Hematopoietic multipotent progenitor cell (in vitro differentiated cells): ENCODE measurements at places on chromosomes 16 and 17.
A peak's percentile ranks its signal among the peaks of the same experiment; 100 is the strongest.

DNA sequence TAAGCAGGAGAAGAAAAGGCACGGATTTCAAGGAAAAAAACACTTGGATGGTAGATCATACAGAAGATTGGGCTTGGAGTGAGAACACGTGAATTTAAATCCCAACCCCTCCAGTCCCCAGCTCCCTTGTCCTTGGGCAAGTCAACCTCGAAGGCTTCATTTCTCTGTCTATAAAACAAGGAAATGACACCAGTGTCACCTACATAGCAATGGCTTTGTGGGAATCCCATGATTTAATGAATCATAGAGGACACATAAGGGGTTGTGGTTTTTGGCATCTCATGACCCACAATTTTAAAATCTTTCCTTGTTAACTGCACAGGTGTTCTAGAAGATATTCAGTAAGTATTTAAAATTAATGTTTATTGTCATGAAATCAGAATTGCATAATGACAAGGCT is 8.2 kb upstream of the CCL2 start:
- DNase-seq, result no peak

DNA sequence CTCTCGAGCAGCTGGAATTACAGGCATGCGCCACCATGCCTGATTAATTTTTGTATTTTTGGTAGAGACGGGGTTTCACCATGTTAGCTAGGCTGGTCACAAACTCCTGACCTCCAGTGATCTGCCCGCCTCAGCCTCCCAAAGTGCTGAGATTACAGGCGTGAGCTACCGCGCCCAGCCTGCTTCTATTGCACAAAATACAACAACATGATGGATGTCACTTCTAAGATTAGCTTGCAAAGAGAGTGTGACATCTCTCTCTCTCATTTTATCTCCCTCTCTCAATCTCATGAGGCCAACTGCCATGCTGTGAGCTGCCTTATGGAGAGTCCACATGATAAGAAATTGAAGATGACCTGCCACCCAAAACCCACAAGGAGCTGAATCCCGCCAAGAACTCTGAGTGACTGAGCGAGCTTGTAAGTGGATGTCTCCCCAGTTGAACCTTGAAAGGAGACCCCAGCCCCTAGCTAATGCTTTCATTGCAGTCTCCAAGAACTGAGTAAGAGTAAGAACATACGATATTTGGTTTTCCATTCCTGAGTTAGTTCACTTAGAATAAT is 458.5 kb downstream of the RBFOX1 start:
- no peak for DNase-seq

GRCh38 chr16:67187175-67187890 is 2.6 kb downstream of the EXOC3L1 start:
- no peak for DNase-seq

DNA sequence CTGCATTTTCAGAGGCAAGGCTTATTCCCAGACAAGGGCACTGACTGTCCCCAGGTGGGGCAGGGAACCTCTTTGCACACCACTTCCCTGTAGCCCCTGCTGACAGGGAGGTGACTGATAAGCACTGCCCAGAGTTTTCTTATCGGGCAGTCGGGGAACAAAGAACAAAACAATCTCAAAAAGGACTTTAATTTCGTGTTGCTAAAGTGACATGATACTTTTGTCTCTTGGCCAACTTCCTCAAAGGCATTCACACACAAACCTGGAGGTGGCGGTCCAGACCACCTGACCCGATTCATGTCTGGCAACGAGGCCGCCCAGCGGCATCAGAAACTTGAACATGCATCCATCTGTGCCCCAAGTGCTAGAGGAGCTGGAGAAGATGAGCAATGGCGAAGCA is 28.9 kb downstream of the ZDHHC7 start:
- peak; percentile 75 for DNase-seq

DNA sequence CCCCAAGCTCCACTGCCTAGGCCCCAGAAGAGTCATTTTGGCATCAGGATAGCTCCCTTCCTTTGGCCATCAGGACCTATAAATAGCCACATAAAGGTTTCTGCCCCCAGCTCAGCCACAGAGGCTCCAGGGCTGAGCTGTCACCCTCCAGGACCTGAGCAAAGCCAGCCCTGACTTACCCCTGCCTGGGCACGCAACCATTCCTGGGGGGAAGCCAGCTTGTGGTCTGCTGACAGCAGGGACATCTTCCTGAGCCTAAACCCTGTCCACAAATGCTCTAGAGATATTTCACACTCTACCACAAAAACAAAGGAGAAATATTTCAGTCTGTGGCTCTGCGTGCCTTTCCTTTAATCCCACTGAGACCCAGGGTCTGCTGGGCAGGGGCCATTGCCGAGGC is 123.7 kb upstream of the CCL2 start:
- no peak for DNase-seq

DNA sequence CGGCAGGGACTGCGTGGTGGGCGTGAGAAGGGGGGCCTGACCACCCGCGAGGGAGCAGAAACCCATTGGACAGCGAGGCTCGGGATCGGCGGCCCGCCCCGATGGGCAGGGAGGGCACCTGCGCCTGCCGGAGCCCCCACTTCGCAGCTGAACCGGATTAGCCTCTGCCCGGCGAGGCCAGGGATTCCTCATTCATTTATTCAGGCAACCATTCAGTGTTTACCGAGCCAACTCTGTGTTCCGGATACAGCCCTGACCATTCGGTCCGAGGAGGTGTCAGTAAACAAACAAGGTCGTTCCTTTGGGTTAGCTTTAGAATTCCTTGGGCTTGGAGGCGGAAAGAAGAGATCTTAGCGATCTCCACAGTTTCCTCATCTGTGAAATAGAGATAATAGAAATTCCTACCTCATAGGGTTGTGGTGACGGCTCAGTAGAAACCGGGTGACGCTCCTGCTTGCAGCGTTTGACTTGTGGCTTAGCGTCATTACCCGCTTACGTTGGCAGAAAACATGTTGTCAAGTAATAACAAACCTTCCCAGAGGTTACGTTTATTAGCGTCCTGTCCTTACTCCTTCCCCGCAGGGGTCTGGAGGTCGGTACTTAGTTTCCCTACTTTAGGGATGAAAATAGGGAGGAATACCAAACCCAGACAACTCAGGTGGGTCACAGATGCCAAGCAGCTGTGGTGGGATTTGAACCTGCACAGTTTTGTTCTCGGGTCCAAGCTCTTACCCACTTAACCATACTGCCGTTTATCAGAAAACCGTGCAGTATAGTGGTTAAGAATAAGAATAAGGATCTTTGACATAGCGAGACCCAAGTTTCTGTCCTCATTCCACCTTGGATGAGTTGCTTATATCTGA is 893 bp downstream of the POLR3E start:
- peak; percentile 84 for DNase-seq

GRCh38 chr17:73566905-73567782 is 77.1 kb downstream of the SDK2 start:
- DNase-seq, result peak; percentile 81

GRCh38 chr17:41448506-41448905 is 7.7 kb upstream of the KRT38 start:
- DNase-seq, result no peak

DNA sequence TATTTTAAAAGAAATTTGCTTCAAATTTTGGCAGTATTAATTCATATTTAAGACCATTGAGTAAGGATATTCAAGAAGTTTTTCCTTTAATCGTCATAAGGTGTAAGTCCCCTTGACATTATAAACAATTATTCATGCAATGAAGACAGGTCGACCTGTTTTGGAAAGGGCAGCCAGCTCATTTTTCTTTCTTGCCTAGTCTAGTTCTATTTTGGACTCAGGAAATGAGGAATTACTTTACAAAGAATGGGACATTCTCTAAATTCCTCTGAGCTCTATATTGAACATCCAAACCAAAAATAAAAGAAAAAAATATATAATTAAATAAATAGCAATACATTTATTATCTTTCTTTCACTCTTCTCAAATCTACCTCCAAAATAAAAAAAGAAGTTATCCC is 595.6 kb upstream of the KIF2B start:
- no peak for DNase-seq
